Activated CD4-positive, alpha-beta T cell treated with anti-CD3 and anti-CD28 coated beads for 1 hour (primary cell): ENCODE measurements at places on chromosomes 16 and 17.

- DNase-seq: no peak
Observed at GRCh38 chr17:45310380-45311324, 6.2 kb downstream of the MAP3K14 start.

- no peak for DNase-seq
Observed at GRCh38 chr17:82772026-82772425, 20.2 kb downstream of the TBCD start.

DNA sequence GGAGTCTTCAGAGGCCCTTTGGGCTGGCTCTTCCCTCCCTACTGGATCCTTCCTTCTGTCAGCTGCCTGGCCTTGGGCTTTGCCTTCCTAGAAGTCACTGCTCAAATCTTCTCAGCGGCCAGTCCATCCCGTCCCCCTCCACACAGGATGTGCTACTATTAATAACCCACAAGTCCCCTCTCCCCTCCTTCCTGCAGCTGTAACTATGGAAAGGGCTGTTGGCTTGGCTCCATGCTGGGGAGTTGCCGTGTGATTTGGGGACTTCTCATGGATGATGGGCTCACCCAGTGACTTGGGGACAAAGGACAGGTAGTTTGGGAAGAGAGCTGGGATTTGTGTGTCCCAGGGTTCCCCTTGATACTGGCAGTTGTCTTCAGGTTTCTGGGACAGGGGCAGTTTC, 19.4 kb downstream of the TMEM94 start:
- no peak for DNase-seq

GRCh38 chr16:48539485-48540221, 70.3 kb downstream of the N4BP1 start:
- DNase-seq: no peak

- DNase-seq: no peak
Observed at GRCh38 chr17:17150448-17150800, 55.7 kb downstream of the PLD6 start.

DNA sequence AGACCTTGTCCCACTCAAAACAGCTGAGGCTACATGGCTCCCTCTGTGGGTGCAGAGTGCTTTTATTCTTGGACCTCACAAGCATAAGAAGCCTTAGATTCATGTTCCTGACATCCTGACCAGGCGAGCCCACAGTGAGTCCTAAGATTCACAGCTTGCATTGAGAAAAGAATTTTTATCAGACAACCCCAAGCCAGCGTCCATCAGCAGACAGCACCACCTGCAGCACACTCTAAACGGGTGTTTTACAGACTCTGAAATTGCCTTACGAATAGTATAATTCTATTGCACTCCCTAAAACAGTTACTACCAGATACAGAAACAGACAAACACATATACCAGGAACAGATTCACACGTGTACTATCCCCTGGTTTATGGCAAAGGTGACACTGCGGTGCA, 31.9 kb downstream of the C16orf78 start:
- no peak for DNase-seq
